ENCODE measurements at places on chromosomes 3 and 15.

GRCh38 chr3:140572334-140572733, 105.5 kb upstream of the TRIM42 start:
- DNase-seq, result no peak

DNA sequence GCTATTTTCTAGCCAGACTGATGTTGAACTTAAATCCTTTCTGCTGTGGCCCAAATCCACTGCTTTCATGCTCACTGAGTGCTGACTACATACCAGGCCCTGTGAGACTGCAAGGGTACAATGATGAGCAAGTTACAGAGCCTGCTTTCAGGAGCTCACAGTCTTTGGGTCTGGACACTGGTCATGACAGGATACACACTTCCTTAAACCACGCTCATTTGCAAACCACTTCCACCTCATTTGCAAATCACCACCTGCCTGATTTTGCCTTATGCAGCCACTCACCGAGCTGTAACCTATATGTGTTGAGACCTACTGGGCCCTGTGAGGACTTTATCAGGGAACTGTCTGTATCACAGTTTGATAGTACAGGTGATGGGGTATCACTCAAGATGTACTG, 50.2 kb upstream of the LRRC58 start:
- DNase-seq, result no peak

- no peak for DNase-seq
These were observed 1.4 kb downstream of the U2SURP start for GRCh38 chr3:143002727-143003126.

- no peak for DNase-seq
These were observed 22.3 kb upstream of the GNB4 start for GRCh38 chr3:179473565-179473964.

DNA sequence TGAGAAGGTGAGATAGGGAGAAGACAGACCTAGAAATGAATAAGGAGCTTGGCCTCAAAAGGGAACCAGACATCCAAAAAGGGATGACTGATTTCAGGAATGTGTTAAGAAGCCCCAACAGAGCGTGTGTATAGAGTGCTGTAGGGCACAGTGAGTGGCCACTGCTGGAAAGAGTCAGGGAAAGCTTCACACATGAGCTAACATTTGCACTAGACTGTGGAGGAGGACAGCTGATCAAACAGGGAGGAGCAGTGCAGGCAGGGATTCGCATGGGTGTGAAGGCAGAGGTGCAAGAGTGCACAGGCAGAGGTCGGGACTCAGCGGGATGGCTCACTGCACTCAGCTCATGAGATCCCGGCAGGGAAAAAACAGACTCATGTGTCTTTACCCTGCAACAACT, 61.8 kb downstream of the NPTN start:
- DNase-seq, result peak; percentile 86

GRCh38 chr3:72977060-72977808, 19.4 kb upstream of the PPP4R2 start:
- DNase-seq, result no peak

- DNase-seq, result no peak
These were observed 9.1 kb downstream of the ALG3 start for GRCh38 chr3:184239708-184240107.

- no peak for DNase-seq
These were observed 576.7 kb downstream of the MFSD1 start for GRCh38 chr3:159378396-159379194.

DNA sequence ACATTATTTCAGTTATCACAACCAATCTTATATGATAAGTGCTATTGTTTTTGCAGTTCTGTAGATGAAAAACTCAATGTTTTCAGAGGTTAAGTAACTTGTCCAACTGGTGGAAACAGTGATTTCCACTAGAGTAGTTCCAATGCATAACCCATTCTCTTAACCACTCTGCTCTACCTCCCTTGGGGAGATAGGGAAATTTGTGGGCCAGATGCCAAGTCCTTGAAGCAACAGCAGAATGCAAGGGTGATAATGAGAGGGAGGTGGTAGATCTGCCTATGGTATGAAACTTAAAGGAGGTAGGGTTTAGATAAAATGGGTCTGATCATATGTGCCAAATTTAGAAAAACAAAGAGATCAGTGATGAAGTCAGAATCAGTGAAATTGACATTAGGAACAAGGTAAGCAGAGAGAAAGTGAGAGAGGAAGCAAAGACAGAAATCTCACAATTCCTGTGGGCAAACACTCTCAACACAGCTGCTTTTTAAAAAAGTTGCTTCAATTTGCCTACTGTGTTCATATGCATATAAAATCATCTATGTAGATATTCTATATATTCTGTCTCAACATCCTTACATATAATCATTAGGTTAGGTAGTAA, 50.5 kb upstream of the UBP1 start:
- DNase-seq, result peak; percentile 19

DNA sequence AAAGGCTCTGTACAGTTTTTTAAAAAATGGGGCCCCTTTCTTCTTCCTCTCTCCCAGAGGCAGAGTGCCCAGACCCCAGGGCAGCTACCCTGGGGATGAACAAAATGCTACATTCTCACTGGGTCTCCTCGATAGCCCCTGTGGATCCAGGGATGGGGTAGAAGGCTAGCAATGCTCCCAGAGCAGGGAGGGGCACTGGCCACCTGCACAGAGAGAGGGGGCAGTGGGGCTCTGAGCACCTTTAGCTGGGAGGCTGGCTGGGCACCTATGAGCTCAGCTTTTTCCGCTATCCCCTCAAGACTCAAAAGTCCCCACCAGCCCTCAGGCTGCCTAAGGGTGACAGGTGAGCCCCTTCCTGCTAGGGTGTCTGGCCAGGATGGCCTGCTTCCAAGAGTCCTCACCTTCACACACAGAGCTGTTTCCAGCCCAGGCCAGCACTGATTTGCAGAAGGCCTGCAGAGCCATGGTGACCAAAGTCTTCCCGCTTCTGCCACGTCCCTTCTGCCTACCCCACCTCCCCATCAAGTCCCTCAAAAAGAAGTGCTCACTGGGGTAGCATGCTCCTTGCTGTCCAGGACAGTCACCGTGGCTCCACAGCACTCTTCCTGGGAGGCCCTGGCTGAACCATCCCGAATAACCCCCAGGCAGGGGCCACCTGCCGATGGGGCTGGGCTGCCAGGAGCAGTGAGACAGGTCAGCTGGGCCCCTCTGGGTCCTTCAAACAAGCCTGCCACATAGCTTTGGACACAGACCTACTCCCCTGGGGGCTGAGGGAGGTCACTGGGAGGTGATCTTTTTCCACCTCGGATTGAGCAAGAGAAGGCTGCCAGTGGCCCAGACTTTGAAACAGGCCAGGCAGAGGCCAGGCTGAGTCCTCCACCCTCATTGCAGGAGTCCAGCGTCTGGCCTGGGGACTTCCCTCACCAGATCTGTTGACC, 20.4 kb downstream of the BMF start:
- no peak for DNase-seq

- DNase-seq, result peak; percentile 5
These were observed 34.5 kb downstream of the IL17RD start for GRCh38 chr3:57130571-57131209.

DNA sequence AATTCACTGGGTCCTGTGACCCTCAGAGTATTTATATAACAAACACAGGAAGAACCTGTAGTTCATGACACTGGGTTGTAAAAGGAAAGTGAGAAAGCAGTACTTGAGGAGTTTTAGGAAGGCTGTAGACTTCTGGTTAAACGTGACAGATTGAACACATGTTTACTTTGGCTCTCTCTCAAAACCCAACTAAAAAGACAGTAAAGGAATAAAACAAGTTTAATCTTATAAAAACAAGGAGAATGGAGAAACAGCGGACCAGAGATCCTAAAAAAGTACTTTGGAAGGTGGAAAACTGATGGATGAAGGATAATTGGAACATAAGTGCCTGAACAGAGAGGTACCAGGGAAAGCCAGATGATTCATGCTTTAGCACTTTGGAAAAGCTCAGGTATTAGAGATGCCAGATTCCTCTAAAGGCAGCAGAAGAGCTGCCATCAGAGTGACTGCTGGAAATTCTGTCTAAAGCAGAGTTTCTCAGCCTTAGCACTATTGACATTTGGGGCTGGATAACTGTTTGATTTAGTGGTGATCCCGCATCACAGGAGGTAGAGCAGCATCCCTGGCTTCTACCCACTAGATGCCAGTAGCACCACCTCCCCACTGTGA, 182.9 kb upstream of the RORA start:
- no peak for DNase-seq

GRCh38 chr15:93366387-93367100, 277.5 kb upstream of the RGMA start:
- no peak for DNase-seq

GRCh38 chr15:77650265-77650664, 17.6 kb upstream of the LINGO1 start:
- DNase-seq, result no peak

DNA sequence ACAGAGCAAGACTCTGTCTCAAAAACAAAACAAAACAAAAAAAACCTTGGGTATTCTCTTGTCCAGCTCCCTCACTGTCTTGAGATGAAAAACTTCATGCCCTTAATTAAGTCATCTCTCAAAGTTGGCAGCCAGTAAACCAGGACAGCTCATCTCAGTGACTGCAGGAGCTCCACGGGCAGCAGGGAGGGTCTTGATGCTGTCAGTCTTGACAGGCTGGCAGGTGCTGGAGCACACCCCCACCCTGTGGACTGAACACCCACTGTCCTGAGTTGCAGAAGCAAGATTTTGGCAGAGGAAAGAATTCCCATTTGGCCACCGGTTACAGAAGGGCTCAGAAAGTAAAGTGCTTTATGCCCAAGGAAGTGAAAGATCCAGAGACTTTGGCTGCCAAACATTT, 8.0 kb downstream of the DNAJA4 start:
- DNase-seq, result no peak

DNA sequence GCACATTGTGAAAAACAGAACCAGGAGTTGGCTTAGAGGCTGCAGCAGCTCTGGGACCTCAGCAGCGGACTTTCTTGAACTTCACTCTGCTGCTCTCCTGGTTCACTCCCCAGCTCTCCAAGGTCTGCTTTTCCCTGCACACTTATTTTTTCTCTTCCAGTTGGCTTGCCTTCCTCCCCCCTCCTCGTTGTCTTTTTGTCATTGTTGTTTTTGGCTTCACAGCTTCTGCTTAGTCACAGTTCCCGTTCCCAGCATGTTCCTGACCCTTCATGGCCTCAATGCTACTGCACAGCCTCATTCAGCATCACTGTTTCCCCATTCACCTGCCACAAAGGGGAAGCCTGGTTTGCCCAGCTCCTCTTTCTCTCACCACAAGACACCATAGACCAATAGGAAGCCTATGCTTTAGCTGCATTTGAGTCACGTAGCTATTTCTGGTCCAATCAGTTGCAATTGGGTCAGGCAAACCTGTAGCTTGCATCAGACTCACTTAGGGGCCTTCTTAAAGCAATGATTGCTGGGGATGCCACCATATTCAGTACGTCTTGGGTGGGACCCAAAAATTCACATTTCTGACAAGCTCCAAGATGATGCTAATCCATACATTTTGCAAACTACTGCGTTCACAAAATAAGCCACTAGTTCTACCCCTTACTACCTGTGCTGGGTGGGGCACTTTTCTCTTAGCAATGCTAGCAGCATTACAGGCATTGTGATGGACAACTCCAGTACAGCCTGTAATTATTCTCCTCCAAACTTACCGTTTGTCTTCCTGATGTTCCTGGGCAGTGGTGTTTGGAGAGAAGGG, 7.8 kb upstream of the SUMF1 start:
- no peak for DNase-seq

- no peak for DNase-seq
These were observed 6.3 kb upstream of the HEXA start for GRCh38 chr15:72382146-72382545.

DNA sequence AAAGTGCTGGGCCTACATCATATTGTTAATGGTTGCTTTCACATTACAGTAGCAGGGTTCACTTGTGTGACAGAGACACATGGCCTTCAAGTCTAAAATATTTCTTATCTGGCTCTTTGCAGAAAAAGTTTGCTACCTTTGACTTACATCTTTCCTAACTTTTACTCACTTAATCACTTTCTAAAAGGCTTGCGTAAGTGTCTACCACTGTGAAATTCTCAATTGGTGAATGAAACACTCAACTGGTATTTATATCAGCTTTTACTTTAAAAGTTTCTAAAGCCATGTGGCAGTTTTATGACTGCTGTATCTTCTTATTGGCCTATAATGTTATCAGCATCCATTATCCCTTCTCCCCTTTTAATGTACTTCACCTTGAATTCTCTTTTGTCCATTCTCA, 554.5 kb downstream of the ZIC1 start:
- DNase-seq, result no peak

- no peak for DNase-seq
These were observed 872.3 kb downstream of the ROBO1 start for GRCh38 chr3:78895528-78895927.

DNA sequence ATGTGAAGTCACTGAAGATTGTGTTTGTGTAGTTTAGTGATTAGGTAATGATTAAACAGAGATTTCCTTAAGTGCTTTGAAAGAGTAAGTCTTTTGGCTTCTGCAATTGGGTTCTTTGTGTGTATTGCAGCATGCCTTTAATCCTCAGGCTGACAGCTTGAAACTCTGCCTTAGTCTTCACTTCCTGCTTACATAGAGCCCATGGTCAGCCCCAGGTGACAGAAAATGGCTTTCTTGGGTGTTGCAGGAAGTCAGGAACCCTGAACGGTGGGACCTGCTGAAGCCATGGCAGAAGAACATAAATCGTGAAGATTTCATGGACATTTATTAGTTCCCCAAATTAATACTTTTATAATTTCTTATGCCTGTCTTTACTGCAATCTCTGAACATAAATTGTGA, 61.3 kb downstream of the KBTBD8 start:
- no peak for DNase-seq

DNA sequence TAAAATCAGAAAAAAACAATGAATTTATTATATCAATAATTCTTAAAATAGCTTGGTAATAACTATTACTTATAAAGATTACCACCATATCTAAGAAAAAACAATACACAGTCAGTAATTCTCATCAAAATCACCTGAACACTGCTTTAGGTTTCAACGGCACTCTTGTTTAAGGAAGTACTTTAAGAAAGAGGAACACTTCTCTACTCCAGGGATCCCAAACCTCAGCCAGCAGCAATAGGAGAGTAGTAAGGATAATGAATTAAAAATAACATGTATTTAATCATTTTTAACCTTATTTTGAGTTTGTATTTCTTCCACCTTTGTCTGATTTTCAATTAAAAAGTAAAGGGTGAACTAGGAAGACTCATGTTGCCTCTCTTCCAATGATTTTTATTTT, 494.0 kb upstream of the NR2F2 start:
- DNase-seq, result no peak

DNA sequence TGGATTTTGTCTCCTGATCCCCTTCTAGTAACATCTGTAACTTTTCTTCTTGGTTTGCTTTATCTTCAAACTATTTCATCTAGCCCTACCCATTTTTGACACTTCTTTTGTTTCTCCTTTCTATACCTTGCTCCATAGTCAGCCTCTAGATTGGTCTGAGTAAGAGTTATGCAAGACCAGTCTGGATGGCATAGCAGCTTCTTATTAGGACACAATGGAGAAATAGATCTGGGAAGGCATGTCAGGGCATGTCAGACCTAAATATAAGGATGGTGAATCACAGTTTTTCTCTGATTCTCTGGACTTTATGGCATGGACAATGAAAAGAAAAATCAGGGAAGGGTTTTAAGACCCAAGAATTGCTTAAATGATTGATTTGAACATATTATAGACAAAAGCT, 452.5 kb downstream of the RAP2B start:
- DNase-seq, result no peak

All from NCI-H345 (cell line).